ENCODE measurements at places on chromosomes 4 and X.
A peak's percentile ranks its signal among the peaks of the same experiment; 100 is the strongest.

GRCh38 chr4:30719454-30720020, 632 bp upstream of the PCDH7 start:
- peak; percentile 55 for DNase-seq

DNA sequence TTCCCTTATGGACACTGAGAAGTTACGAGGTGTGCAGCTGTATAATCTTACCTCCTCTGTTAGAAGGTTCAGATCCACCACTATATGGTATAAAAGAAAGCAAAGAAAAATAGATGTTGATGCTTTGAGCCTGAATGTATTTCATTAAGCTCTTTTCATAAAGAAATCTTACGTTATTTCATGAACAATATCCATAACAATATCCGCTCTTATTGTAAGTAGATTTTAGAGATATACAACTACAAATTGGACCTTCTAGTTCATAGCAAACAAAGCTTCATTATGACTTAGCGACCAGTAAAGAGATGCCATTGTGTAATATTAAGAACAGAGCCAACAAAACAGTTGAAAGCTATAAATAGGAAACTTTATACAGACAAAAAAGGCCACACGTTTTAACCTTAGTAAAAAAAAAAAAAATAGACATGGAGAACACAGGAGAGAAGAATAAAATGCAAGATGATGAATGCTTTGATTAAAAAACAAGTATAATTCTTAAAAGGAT, 203.6 kb downstream of the PDGFC start:
- DNase-seq, result no peak

DNA sequence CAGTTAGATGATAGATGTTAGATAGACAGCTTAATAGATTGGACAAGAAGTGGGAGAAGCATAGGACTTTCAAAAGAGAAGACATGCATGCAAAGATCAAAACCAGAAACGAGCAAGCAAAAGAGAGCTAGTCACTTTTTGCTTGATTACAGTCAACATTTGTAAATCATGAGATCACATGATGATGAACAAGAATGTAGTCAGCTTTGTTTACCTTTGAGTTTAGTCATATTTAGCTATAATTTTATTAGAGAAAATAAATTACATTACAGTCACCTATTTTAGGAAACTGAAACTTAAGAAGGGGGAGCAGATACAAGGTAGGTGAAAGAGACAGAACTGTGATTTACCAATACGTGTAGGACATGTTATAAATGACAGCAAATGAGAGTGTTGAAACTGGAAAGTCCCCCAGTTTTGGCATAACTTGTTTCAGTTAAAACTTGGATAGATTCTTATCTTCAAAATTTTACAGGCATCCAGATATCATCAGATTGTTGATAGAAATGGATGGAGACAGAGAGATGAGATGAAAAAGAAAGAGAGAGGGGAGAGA, 1083.1 kb upstream of the PCDH10 start:
- DNase-seq, result no peak

DNA sequence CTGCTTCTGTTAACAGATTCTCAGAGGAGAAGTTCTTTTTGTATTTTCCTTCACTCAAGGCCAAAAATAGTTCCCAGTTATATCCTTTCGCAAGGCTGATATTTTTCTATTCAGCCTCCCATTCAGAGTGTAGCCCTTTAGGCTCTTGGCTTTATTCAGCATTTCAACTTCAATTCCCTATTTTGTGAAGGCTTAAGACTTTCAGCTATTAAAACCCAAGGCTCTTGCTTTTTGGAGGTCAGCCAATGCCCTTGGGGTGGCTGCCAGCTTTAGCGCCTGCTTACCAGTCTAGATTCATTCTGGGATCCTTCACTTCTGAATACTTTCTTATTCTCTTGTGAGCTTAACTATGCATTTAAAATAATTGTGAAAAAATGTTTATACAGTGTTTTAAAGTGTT, 57.3 kb upstream of the ADGRA3 start:
- no peak for DNase-seq
